Activated CD4-positive, alpha-beta T cell treated with anti-CD3 and anti-CD28 coated beads, Interleukin-10, Interleukin-2, amounts not matched to agents 100 ng/mL and 50 ng/mL, durations not matched to agents 16 hours and 8 hours (primary cell): ENCODE measurements at places on chromosomes 5 and 9.

GRCh38 chr9:121222524-121223171 is 21.0 kb upstream of the RAB14 start:
- DNase-seq = peak; percentile 27

DNA sequence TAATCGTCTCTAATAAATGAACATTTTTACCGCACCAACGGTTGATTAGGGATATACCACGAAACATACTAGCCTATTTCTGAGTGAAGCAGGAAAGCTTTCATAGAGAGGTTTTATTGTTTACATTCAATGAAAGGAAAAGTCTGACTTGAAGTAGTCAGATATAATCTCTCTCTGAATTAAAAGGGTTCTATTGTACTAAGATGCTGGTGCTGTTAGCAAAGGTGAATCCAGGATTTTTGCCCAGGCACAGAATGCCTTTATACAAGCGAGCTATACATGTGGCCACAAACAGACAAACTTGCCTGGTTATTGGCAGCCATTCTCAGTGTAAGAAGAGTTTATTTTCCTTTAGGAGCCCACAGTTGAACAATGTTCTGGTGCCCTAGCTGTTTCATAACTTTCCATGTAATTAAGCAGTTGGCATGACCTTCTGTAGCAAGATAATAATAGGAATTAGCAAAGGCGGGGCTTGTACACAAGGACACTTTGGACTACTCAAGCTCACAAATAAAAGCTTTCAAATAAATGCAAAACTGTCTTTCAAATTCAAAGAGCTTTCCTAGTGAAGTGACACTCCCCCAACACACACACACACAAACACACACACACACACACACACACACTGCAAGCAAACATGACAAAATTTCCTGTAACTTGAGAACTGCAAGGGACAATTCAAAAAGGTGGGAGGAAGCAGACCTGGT is 198.7 kb upstream of the MAP3K1 start:
- no peak for DNase-seq

- no peak for DNase-seq
Observed at GRCh38 chr9:2718698-2719033, 1.4 kb downstream of the KCNV2 start.

GRCh38 chr5:73661753-73662152 is 35.8 kb downstream of the ARHGEF28 start:
- no peak for DNase-seq

DNA sequence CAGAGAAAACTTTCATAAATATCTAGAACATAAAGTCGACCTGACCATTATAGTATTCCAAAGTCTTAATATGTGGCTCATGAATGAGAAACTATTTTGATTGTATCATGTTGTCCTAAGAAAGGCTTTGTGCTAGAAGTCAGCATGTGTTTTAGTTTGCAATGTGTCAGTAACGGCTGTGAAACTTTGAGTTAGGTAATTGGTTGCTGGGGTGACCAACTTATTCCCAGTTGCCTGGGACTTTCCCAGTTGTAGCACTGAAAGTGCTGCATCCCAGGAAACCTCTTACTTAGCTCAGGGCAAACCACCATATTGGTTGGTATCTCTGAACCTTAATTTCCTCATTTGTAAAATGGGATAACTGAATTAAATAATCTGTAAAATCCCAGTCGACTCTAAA is 114.6 kb upstream of the SLC12A2 start:
- no peak for DNase-seq

DNA sequence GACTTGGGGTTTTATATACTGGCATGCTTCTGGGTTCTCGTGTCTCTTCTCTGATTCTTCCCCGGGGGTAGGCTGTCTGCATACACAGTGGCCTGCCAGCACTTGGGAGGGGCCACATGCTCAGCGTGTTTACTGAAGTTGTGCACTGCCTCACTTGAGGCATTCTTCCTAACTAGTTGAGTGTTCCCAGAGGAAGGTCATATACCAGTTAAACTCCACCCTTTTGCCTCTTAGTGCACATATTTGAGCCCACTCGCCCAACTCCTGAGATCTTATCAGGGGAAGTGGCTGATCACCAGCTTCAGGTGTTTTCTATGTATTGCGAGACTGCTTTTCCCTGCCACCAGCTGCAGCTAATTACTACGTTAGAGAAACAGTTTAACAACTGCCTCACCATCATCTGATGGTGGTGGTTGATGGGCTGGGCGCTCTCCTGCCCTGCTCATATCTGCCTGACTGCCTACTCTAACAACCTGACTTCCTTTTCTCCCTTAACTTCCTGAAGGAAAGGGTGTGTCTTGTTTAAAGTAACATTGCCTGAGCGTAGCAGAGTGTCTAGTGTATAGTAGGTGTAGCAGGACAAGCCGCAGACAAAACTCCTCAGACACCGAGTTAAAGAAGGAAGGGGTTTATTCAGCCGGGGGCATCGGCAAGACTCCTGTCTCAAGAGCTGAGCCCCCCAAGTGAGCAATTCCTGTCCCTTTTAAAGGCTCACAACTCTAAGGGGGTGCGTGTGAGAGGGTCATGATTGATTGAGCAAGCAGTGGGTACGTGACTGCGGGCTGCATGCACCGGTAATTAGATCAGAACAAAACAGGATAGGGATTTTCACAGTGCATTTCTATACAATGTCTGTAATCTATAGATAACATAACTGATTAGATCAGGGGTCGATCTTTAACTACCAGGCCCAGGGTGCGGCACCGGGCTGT is 60.1 kb upstream of the CLINT1 start:
- peak; percentile 43 for DNase-seq

GRCh38 chr9:78669591-78669990 is 372.7 kb downstream of the PSAT1 start:
- no peak for DNase-seq

- no peak for DNase-seq
Observed at GRCh38 chr9:93112116-93112863, 16.3 kb downstream of the CARD19 start.

DNA sequence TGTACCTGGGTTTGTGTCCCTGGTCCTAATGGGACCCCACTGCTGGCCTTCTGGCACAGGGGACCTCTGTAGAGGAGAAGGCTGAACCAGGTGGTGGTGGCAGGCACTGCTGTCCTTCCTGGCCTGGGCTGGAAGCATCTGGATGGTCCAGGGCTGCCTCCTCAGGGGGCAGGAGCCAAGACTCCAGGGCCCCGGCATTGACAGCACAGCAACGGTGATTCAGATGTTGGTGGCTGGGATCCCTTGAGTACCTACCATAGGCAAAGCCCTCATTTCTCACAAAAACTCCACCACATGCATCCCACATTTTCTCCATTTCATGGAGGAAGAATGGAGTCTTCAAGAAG is 15.0 kb downstream of the FGD3 start:
- no peak for DNase-seq

- DNase-seq = no peak
Observed at GRCh38 chr5:132444061-132444460, 46.5 kb downstream of the IRF1 start.

- no peak for DNase-seq
Observed at GRCh38 chr5:103510851-103511553, 51.6 kb downstream of the NUDT12 start.

DNA sequence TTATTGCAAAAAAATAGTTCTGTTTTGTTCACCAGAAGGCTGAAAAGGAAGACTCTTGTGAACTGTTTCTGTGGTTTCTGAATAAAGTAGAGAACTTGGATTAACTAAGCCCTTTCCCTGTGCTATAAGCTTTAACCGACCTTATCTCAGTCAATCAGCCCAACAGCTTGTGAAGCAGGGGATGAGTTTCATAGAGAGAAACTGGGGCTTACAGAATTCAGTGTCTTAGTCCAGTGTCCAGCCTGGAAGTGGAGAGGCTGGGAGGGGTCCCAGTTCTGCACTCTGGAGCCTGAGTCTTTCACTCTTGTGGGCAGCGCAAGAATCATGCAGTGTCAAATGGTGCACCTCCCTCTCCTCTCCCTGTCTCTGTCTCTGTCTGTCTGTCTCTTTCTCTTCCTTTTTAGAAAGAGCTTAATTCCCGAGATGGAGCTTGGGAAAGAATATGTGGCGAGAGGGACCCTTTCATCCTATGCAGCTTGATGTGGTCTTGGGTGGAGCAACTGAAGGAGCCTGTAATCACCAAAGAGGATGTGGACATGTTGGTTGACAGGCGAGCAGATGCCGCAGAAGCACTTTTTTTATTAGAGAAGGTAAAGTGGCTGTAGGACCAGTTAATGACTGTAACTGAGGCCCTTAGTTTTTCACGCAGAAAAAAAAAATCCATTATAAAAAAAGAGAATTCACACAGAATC is 17.0 kb downstream of the PTPDC1 start:
- no peak for DNase-seq

DNA sequence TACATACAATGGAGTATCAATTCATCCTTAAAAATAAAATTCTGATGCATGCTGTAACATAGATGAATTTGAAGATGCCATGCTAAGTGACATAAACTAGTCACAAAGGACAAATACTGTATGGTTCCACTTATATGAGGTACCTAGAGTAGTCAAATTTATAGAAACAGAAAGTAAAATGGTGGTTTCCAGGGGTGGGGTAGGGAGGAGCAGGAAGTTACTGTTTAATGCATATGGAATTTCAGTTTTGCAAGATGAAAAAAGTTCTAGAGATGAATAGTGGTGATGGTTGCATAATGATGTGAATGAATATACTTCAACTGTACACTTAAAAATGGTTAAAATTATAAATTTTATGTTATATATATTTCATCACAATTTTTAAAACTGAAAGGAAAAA is 57.3 kb upstream of the FNIP1 start:
- DNase-seq = peak; percentile 43
